ENCODE measurements at places on chromosomes 5 and 9.

GRCh38 chr9:93944011-93944410 is 11.1 kb downstream of the BARX1 start:
- no peaks in the 10 kb centered on the region for H3K36me3 ChIP-seq
- H3K27ac ChIP-seq: no peak overlapping the region
- H3K4me3 ChIP-seq: no peak overlapping the region
- H3K27me3 ChIP-seq: peaks cover 74% of the 10 kb centered on the region
- peaks cover 6% of the 10 kb centered on the region for H3K4me1 ChIP-seq

DNA sequence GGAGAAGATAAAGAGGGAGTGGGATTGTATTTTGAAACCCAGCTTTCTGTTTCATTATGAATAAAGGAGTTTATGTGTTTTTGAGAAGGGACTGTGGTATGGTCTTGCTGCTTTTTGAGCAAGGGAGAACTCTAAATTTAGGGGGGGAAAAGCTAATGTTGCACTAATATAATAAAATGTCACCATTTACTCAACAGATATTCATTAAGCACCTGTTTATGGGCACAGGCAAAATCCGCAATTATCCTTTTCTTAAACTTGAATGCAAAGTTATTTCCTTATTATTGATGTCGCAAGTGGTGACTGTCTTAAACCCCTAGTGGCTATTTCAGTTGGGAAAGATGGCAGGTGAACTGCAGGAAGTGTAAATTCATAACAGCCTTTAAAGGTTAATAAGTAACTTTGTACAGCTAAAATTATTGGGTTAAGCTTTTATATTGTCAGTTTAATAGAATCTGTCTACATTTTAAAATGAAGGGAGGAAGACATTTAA is 1.5 kb downstream of the CDC42SE2 start:
- DNase-seq: peak; percentile 70
- peak overlapping the region; percentile 84 for H3K27ac ChIP-seq
- peaks cover 13% of the 10 kb centered on the region for H3K36me3 ChIP-seq
- peaks cover 26% of the 10 kb centered on the region for H3K4me1 ChIP-seq

DNA sequence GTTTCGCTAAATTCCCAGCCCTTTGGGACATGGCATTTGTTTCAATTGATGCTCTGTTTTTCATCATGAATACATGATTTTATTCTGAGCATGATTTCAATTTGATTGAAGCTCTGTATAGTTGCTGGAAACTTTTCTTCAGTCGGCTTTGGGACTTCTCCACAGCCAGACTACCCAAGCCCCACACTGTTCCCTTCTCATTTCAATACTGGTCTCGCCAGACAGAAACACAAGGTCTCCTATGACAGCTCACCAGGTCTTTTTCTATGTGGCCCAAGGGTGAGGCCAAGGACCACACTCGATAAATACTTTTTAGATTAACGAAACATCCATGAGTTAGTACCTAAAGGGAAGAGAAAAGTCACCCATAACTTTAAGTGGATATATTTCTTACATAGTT is 132.2 kb downstream of the ARL15 start:
- H3K27me3 ChIP-seq: no peaks in the 10 kb centered on the region
- H3K4me1 ChIP-seq: no peaks in the 10 kb centered on the region
- H3K36me3 ChIP-seq: no peaks in the 10 kb centered on the region
- no peak for DNase-seq

GRCh38 chr5:158857371-158857770 is 242.3 kb downstream of the EBF1 start:
- no peak overlapping the region for H3K4me3 ChIP-seq
- no peaks in the 10 kb centered on the region for H3K36me3 ChIP-seq
- H3K4me1 ChIP-seq: peaks cover 5% of the 10 kb centered on the region
- no peak for DNase-seq

- peaks cover 17% of the 10 kb centered on the region for H3K4me1 ChIP-seq
- peak overlapping the region; percentile 96 for H3K4me3 ChIP-seq
- peak overlapping the region; percentile 24 for H3K27ac ChIP-seq
- peak; percentile 18 for DNase-seq
- H3K36me3 ChIP-seq: peaks cover 26% of the 10 kb centered on the region
- no peaks in the 10 kb centered on the region for H3K27me3 ChIP-seq
Measured at GRCh38 chr5:80654054-80654390, 430 bp upstream of the MSH3 start.

DNA sequence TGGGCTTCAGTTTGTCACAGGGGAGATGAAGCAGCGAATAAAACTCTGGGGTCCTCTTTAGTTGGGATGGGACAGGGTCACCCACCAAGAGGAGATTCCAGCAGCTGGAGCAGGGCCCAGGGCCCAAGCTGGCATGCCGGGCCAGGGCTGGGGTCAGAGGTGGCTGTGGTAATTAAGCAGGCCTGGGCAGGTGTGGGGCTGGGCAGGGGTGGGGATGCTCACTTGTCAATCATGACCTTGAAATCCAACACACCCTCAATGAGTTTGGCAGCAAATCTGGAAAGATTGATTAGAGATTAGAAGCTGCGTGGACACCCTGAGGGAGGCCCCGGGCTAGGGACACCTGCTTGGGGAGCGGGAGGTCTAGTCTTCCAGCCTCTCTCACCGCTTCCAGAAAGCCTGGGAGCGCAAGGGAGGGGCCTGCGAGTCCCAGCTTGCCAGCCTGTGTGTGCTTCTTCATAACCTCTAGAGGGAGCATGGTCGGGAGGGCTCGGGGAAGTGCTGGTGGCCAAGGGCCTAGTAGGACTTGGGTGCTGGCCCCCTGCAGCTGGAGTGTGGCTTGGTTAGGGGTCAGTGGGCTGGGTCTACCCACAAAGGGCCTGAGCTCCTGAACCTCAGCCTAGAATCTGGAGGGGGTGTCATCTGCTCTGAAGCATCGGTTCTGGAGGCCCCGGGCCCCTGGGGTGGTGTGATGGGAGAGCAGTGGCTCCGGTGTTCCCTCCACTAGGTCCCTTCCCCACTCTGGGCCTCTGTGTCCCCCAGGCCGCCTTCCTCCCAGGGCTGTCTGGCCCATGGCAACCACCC is 7.6 kb downstream of the CRAT start:
- no peak overlapping the region for H3K27ac ChIP-seq
- H3K27me3 ChIP-seq: no peaks in the 10 kb centered on the region

Measured in MCF 10A (cell line).